Right lobe of liver (tissue), 6 donors: ENCODE measurements at places on chromosomes 3 and 15. TPM values are rescaled to one million over a fixed set of nuclear protein-coding genes. Genes with fewer than 3 reads are reported as not detected.

DNA sequence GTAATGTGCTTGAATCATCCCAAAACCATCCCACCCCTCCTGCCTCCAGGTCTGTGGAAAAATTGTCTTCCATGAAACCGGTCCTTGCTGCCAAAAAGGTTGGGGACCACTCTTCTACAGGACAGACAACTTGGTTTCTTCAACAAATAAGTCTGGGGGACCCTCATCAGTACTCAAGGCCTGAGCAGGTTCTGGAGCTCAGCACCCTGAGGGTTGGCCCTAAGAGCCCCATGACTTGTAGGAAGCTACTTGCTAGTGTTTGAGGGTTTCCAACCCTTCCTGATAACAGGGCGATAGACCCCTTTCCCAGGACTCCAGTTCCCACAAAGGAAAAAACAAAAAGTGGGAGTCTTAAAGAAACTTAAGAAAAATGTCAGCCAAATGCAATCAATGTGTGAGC lies 52.9 kb upstream of the SLCO2A1 start:
- no peaks in the 10 kb centered on the region for H3K36me3 ChIP-seq
- no peak for DNase-seq
- H3K4me3 ChIP-seq = no peak overlapping the region

DNA sequence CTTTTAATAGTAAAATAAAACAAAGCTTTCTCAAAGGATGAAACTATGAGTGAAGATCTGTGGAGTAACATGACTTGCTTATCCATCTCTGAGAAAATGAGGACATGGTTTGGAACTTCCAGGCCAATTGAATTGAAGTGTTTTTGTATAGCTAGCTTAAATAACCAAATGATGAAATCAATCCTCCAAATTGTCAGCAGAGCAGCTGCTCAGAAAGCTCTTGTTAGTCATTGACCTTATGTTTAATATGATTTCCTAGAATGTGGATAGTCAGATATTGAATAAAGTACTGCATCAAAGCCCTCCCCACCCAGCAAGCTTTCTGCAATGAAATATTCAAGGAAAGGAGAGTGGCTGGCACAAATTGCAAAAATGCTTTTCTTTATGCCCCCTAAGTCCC lies 437.2 kb downstream of the MFSD1 start:
- no peaks in the 10 kb centered on the region for H3K4me1 ChIP-seq
- no peaks in the 10 kb centered on the region for H3K36me3 ChIP-seq
- H3K4me3 ChIP-seq = no peak overlapping the region
- no peak overlapping the region for H3K27ac ChIP-seq
- H3K27me3 ChIP-seq = no peaks in the 10 kb centered on the region
- no peak for DNase-seq

GRCh38 chr3:59245859-59246501 lies 196.2 kb upstream of the CFAP20DC start:
- no peaks in the 10 kb centered on the region for H3K4me1 ChIP-seq
- no peaks in the 10 kb centered on the region for H3K27me3 ChIP-seq
- no peak overlapping the region for H3K4me3 ChIP-seq
- no peak overlapping the region for H3K27ac ChIP-seq

- H3K27ac ChIP-seq = no peak overlapping the region
- H3K36me3 ChIP-seq = no peaks in the 10 kb centered on the region
- no peaks in the 10 kb centered on the region for H3K27me3 ChIP-seq
- peak overlapping the region; percentile 42 for H3K4me3 ChIP-seq
Measured at GRCh38 chr3:184260724-184261269, 556 bp downstream of the CAMK2N2 start.

Gene GNAI2
- 98.2 TPM for total RNA-seq

Gene PLA2G4E
- total RNA-seq = not detected
